ENCODE measurements at places on chromosomes 5 and 9. TPM values are rescaled to one million over a fixed set of nuclear protein-coding genes. Genes with fewer than 3 reads are reported as not detected.

CBY3 gene
- total RNA-seq: 0.44 TPM

ADAMTS16 gene
- total RNA-seq: 12.3 TPM

CXCL14 gene
- 4.2 TPM for total RNA-seq

FAM219A gene
- 22.7 TPM for total RNA-seq

NSG2 gene
- 1.7 TPM for total RNA-seq

NDST1 gene
- total RNA-seq: 28.7 TPM

RUSC2 gene
- 12.3 TPM for total RNA-seq
